Anterior cingulate cortex (tissue), 58 donors: ENCODE measurements at places on chromosomes 11 and 22.

DNA sequence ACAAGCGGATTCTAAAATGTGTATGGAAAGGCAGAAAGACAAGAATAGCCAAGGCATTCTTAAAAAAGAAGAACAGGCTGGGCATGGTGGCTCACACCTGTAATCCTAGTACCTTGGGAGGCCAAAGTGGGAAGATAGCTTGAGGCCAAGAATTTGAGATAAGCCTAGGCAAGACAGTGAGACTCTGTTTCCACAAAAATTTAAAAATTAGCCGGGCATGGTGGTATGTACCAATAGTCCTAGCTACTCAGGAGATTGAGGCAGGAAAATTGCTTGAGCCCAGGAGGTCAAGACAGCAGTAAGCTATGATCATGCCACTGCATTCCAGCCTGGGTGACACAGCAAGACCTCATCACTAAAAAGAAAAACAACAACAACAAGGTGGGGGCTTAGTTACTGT lies 46.0 kb upstream of the PPP2R1B start:
- no peak for DNase-seq

DNA sequence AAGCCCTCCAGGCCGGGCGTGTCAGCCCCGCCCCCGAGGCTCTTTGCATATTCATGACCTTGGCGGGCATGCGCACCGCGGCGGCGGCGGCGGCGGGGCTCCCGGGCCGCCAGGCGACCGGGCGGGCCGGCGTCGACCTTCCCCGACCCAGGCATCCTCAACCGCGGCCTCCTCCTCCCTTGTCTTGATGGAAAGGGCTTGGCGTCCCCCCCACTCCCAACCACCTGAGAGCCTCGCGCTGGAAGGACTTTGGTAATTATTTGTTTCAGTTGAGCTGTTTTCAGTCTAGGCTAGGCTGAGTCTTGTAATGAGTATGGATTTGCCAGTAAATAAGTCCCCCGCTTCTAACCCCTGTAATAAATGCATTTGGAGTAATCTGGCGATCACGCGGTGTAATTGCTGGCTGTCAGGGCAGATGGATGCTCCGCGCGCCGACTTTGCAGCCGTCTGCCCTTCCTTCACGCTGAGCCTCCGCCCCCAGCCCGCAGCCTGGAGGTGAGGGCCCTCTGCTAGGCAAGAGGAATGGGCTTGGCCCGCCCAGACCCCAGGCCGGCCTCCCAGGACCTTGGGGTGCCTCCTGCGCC lies 25.2 kb downstream of the FLRT1 start:
- DNase-seq: peak; percentile 44

- DNase-seq: peak; percentile 6
Measured at GRCh38 chr22:31055635-31056159, 25.4 kb upstream of the SMTN start.

GRCh38 chr22:41092847-41093411 lies 537 bp downstream of the EP300 start:
- no peak for DNase-seq

DNA sequence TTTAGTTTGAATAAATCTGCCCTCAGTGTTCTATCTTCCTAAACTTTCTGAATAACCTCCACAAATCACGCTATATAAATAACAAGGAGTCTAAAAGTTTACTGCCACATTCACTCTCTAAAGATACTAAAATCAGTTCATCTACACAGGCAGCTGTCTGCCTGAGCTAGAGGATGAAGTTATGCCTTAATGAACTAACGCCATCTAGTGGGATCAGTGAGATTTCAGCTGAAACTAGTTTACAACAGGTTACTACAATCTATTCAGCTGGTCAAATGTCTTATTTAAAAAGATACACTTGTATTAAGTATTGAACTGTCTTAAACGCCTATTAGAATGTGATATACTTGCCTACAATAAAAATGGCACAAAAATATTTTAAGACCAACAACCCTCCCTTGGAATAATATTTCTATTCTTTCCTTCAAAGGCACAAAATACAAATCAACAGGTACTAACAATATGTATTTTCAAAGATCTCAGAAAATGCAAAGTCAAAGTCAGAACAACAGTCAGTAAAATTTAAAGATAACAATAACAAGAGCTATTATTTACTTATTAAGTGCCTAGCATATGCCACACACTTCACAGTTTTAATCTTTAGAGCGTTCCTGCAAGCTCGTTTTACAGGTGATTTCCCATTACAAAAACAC lies 84.1 kb downstream of the LARGE2 start:
- DNase-seq: no peak

GRCh38 chr22:49344656-49345055 lies 483.0 kb downstream of the BRD1 start:
- no peak for DNase-seq

DNA sequence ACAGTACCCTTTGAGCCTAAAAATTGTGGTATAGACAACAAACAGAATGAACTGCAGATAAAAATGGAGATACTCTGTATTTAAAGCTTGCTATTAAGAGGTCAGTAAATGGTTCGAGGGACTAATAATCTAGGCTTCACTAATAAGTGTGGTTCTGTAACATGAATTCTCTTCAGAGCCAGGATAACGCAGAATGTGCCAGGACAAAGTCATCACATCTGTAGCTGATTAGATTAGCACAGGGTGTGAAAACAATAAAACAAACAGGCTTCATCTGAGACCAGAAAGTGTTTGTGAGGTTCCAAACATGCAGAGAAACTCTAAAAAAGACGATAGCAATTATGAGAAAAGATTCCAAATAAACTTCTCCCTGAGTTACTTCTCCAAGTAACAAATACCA lies 89.1 kb upstream of the LUZP2 start:
- no peak for DNase-seq

- DNase-seq: no peak
Measured at GRCh38 chr11:61524963-61525587, 16.5 kb downstream of the LRRC10B start.

DNA sequence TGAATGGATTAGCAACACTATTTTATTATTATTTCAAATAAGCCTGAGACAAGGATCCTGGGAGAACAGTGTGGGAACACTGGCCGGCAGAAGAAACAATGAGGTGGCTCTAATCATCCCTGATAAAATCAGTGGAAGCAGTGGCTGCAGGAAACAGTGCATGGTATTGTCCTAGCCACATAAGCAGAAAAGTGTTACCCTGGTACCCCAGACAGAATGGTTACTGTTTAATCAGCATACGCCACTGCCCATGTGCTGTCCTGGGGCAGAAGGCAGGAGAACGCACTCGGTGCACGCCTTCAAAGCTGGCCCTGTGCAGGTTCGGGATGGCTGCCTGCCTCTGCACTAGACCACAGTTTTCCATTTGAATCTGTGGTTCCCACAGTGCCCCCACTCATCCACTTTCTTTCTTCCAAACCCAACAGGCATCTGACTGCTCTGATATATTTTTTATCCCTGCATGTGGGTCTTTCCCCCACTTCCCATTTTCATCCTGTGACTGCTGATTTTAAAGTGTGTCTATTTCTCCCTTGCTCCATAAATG lies 25.7 kb downstream of the OPCML start:
- peak; percentile 26 for DNase-seq

- no peak for DNase-seq
Measured at GRCh38 chr11:102666331-102666957, 39.1 kb downstream of the MMP27 start.

DNA sequence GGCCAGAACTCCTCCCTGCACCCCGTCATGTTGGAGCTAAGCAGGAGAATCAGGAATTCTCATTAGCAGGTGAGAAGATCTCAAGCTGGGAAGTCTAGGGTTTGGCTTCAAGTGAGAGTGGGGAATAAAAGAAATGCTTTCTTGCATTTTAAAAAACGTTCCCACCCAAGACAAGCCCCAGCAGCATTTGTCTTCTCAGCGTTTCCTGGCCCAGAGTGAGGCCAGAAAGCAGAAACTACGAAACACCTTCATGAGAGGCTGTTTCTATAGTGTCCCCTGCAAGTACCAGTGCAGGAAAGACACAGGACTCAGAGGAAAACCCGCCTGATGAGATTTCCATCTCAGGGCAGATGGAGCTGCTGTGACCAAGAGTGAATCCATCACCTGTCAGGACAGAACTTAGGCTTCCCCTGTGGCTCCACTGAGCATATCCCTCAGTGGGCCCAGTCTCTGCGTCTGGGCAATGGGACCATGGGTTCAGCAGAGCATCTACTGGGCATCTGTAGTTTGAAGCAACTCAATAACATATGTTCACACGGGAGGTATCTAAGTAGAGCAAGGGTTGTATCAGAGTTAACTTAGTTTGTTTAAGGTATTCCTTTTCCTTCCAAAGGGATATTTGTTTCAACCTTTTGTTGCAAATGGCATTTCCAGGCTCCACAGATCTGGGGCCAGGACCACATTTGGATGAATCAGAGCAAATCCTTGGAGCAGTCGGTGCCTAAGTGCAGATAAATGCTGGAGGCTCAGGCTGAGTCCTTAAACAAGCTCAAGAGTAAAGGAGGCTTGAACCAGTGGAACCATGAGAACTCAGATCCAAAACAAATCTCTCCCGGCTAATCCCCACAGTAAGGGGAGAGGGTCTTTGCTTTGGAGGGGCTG lies 548.3 kb downstream of the MIAT start:
- DNase-seq: no peak

- DNase-seq: peak; percentile 92
Measured at GRCh38 chr22:29387921-29388758, at the start of gene AP1B1. Gene AP1B1 (minus strand): TSS chr22:29388570. CDS start chr22:29367243, 21,327 bp downstream.

- DNase-seq: no peak
Measured at GRCh38 chr22:41410311-41410751, 28.6 kb downstream of the TEF start.

DNA sequence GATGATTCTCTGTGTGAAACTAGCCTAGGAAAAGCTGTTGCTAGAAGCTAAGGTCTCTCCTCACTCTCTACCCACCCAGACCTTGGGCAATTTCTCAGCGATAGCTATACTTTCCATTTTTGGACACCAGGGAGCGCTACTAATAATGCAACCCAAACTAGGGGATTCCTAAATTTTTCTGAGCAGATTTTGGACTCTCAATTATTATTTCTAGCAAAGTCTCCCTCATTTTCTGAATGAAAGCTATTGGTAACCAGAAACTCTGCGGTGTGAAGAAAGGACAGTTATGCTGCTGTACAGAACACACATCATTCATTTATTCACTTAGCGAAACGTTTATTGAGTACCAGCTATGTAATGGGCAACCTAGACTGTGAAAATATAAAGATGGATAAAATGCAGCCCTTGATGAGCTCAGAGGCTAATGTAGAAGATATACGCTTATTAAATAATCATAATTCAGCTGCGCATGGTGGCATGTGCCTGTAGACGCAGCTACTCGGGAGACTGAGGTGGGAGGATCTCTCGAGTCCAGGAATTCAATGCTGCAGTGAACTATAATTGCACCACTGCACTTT lies 6.1 kb upstream of the STIM1 start:
- no peak for DNase-seq

GRCh38 chr11:69542314-69543168 lies 61.1 kb downstream of the LINC01488 start:
- DNase-seq: no peak

DNA sequence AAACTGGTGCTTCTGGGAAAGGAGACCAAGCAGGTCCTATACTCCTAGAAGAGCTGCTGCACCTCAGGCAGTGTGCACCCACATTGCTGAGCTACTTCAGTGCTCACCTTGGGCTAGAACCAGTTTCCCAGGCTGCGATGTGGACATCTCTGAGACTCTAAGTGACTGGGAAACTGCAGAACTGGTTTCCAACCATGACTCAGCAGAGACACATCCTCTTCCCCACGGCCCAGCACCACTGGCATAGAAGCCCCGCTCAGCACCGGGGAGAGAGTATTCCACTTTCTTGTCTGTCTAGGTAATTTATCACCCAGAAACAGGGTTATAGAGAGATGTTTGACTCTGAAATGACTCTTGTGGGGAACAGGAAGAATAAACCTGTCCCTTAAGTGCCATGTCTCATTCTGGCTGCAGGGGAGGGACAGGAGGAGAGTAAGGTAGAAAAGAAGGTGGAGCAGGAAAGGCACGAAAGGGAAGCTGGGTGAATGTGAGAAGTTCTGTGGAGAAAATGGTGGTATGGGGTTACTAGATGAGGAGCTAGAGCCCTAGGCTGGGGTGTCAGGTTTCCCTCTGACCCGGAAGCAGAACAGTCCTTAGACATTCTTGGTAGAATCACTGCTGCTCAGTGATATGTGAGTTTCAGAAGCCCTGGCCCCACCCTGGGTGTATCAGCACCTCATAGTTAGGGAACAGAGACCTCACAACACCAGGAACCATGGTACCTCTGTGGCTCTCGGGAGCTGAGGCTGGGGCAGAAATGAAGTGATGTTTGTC lies 340.4 kb upstream of the NCAM1 start:
- no peak for DNase-seq

DNA sequence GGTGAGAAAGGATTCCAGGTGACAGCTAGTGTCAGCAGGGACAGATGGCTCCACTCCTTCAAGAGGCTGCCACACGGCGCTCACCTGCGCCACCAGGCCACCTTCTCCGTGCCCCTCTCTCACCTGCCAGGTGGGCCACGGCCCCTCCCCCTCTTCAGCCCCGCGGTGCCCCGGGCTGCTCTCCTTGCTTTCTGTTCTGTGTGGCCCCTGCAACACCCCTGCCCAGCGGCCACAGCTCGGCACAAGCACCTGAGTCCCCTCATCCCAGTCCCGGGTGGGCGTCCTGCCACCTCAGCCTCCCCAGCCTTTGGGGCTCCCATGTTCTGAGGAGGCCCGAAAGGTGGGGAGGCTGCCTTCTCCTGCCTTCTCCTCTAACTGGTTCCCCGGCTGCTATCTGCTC lies 46.4 kb downstream of the APOL1 start:
- DNase-seq: no peak

GRCh38 chr11:76123248-76123647 lies 83.1 kb downstream of the WNT11 start:
- DNase-seq: no peak

DNA sequence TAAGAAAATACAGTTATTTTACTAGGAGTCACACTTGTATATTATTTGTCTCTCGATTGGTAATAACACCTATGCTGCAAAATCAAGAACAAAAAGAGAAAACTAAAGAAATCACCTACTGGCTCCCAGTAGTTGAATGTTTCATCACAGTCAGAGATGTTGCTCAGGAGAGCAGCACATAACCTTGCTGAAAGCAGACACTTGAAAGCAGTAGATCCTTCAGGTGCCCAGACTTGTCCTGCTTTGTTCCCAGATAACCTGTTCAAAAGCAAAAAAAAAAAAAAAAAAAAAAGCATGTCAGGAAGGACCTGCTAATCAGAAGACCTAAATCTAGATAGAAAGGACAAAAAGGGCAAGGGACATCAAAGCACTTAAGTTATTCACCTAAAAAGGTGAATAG lies 1.3 kb downstream of the ALG9 start:
- no peak for DNase-seq

DNA sequence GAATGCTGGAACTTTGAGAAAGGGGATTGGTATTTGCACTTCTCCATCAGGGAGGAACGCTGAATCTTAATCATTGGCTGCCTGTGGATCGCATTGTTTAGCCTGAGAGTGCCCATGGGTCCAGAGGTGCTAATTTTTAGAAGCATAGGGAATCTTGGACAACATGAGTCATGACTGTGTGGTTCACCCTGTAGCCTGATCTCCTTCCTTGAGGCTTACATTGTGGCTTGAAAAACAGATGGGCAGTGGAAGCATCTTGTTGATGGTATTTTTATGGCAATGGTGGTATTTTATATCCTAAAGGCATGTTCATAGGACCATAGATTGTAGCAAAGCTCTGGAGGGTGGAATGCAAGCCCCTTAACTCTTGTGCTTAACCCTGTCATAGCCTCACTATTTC lies 99.2 kb upstream of the DBX1 start:
- no peak for DNase-seq
